Activated CD4-positive, alpha-beta T cell treated with anti-CD3 and anti-CD28 coated beads for 24 hours (primary cell): ENCODE measurements at places on chromosomes 5 and 9.

- no peak for DNase-seq
These were observed 2.5 kb downstream of the SLC6A18 start for GRCh38 chr5:1227667-1228066.

- DNase-seq: no peak
These were observed 20.3 kb downstream of the MED27 start for GRCh38 chr9:132059361-132059760.

DNA sequence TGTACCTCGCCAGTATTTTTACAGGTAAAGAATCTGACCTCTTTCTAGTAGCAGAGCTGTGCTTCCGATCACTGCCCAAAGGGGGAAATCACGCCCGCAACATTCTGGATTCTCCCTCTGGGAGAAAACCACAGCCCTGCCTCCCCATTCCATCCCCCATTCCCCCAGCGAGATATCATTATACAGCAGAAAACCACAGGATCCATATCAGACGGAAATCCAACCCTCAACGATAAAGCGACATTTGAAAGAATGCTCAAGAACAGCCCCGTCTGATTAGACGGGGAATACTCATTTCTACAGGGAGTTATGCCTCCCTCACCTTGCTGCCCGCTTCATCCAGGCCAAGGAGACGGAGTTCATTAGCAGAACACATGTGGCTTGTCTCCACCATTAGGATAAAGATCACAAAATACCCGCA is 172.8 kb downstream of the COL23A1 start:
- DNase-seq: no peak

GRCh38 chr9:78278177-78278777 is 18.6 kb upstream of the PSAT1 start:
- DNase-seq: no peak

GRCh38 chr9:34573599-34574325 is 15.8 kb downstream of the CNTFR start:
- no peak for DNase-seq
